ENCODE measurements at places on chromosomes 13 and 19. TPM values are rescaled to one million over a fixed set of nuclear protein-coding genes. Genes with fewer than 3 reads are reported as not detected.

DNA sequence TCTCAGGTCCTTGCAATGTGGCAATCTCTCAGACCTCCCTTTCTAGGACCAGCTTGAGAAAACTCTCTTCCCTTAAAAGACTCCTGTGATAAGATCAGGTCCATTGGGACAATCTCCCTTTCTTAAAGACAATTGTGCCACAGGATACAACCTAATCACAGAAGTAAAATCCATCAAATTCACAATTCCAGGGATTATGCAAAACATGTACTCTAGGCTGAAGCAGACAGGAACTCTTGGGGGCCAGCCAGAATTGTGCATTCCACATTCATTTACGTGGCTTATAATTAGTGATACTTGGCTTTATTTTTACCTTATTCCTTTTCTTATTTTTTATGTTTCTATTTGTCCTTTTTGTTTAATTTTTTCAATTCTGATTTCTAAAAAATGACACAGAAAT is 257.9 kb downstream of the KLF12 start:
- peaks cover 4% of the 10 kb centered on the region for H3K36me3 ChIP-seq
- no peak overlapping the region for H3K27ac ChIP-seq
- H3K27me3 ChIP-seq: no peaks in the 10 kb centered on the region

- peaks cover 13% of the 10 kb centered on the region for H3K4me1 ChIP-seq
- H3K27ac ChIP-seq: no peak within 1 kb of the TSS
- no peak within 1 kb of the TSS for H3K4me3 ChIP-seq
- peaks cover 14% of the 10 kb centered on the region for H3K27me3 ChIP-seq
- peak; percentile 28 for DNase-seq
- H3K36me3 ChIP-seq: no peaks in the 10 kb centered on the region
These were observed at the start of gene TMEM221 for GRCh38 chr19:17448131-17448967. Gene TMEM221, minus strand, starts transcription at chr19:17448668. Its CDS starts 206 bp downstream, at chr19:17448462.

DNA sequence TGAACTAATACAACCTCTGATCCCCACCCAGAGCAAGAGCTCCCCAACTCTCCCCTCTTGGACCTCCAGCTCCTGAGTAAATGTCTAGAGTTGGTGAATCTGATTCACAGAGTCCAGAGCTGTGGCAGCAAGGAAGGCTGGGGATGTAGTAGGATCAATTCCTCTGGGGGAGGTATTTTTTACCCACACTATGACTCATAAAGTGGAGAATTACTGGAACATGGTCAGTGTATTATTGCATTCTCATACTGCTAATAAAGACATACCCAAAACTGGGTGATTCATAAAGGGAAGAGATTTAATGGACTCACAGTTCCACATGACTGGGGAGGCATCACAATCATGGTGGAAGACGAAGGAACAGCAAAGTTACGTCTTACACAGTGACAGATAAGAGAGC is 496.7 kb downstream of the EFNB2 start:
- H3K36me3 ChIP-seq: no peaks in the 10 kb centered on the region
- H3K4me1 ChIP-seq: no peaks in the 10 kb centered on the region
- no peak for DNase-seq
- H3K27ac ChIP-seq: no peak overlapping the region

- H3K27ac ChIP-seq: no peak overlapping the region
- no peak overlapping the region for H3K4me3 ChIP-seq
- H3K4me1 ChIP-seq: peaks cover 6% of the 10 kb centered on the region
- no peaks in the 10 kb centered on the region for H3K27me3 ChIP-seq
- H3K36me3 ChIP-seq: no peaks in the 10 kb centered on the region
These were observed 1.0 kb downstream of the SMIM24 start for GRCh38 chr19:3479177-3479833.

DNA sequence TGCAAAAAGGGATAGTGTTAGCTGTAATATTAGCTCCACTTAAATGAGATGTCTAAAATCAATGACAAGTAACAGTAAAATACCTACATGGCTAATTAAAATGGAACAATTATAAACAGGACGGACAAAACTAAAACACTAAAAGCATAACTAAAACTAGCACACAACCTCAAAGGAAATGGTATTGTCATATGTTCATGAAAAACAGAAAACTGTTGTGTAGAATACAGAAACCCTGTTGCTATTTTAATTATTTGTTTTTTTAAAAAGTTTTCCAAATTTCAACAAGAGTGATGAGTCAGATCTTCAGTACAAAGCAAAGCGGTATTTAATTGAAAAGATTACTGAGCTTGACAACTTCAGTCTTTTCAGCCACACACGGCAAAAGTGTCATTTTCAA is 4.2 kb downstream of the RCBTB2 start:
- H3K27ac ChIP-seq: no peak overlapping the region
- H3K4me1 ChIP-seq: peaks cover 27% of the 10 kb centered on the region
- H3K27me3 ChIP-seq: peaks cover 10% of the 10 kb centered on the region
- DNase-seq: no peak
- H3K4me3 ChIP-seq: no peak overlapping the region
- H3K36me3 ChIP-seq: no peaks in the 10 kb centered on the region

GRCh38 chr19:29378543-29379080 is 147.2 kb upstream of the VSTM2B start:
- H3K27me3 ChIP-seq: peaks cover 10% of the 10 kb centered on the region
- no peaks in the 10 kb centered on the region for H3K4me1 ChIP-seq
- no peak overlapping the region for H3K4me3 ChIP-seq
- H3K27ac ChIP-seq: no peak overlapping the region
- H3K36me3 ChIP-seq: no peaks in the 10 kb centered on the region

DNA sequence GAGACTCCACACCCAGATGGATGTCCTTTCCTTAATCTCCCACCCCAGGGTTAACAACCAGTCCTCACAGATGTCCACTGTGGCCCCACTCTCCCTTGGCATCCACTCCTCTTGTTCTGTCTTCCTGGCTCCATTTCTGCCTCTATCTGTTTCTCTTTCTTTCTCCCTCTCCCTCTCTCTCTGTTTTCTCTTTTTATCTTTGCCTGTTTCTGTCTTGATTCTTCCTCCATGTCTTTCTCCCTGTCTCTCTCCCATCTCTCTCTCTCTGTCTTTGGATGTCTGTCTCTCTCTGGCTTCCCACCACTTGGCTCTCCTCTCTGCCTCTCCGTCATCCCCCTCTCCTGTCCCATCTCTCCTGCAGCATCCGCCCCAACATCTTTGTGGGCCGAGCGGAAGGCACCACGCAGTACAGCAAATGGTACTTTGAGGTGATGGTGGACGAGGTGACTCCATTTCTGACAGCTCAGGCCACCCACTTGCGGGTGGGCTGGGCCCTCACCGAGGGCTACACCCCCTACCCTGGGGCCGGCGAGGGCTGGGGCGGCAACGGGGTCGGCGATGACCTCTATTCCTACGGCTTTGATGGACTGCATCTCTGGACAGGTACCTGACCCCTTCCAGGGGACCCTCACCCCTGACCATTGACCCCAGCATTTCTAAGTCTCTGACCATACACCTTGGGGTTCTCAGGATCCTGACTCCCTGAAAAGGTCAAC is 24.4 kb downstream of the RYR1 start:
- no peak for DNase-seq
- no peak overlapping the region for H3K27ac ChIP-seq
- H3K4me3 ChIP-seq: no peak overlapping the region
- no peaks in the 10 kb centered on the region for H3K4me1 ChIP-seq
- peaks cover 2% of the 10 kb centered on the region for H3K27me3 ChIP-seq

GRCh38 chr13:110698689-110699088 is 7.2 kb downstream of the CARS2 start:
- H3K4me1 ChIP-seq: peaks cover 27% of the 10 kb centered on the region
- no peak for DNase-seq
- H3K27ac ChIP-seq: no peak overlapping the region
- H3K4me3 ChIP-seq: no peak overlapping the region

DNA sequence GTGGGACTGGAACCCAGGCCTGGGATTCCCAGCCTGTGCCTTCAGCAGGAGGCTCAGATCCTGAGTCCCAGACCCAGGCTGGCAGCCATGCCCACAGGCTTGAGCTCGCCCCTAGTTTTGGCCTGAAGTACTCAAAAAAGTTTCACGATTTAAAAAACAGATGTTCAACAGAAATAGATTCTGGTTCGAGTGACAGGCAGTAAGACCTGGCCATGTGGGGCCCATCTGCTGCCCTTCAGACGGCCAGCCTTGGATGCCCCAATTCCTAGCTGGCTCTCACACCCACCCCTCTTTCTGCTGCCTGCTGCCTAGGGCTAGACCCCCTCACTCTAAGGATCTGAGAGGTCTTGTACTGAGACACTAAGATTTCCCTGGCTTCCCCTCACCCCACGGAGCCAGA is 2.8 kb upstream of the DMPK start:
- H3K36me3 ChIP-seq: peaks cover 30% of the 10 kb centered on the region
- no peak overlapping the region for H3K27ac ChIP-seq
- no peak overlapping the region for H3K4me3 ChIP-seq
- peaks cover 30% of the 10 kb centered on the region for H3K27me3 ChIP-seq
- DNase-seq: no peak

GRCh38 chr13:31011193-31011860 is 78.9 kb downstream of the TEX26 start:
- peaks cover 33% of the 10 kb centered on the region for H3K27me3 ChIP-seq
- H3K36me3 ChIP-seq: no peaks in the 10 kb centered on the region
- no peak overlapping the region for H3K4me3 ChIP-seq
- peaks cover 11% of the 10 kb centered on the region for H3K4me1 ChIP-seq
- H3K27ac ChIP-seq: no peak overlapping the region

DNA sequence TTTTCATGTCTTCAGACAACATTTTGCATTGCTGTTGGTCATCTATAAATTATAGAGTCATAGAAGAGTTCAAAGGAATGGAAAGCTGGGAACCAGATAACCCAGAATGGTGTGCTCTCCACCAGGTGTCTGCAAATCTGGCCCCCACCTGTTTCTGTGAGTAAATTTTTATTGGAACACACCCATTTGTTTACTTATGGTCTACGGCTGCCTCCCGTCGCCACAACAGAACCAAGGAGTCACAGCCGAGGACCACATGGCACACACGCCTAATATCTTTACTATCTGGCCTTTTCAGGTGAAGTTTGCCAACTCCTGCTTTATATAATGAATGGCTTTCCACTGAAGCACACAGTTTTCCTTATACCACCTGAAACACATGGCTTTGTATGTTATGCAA is 58.2 kb downstream of the EFNB2 start:
- H3K36me3 ChIP-seq: no peaks in the 10 kb centered on the region
- no peak for DNase-seq
- no peak overlapping the region for H3K4me3 ChIP-seq

The DCLK1 gene
- total RNA-seq: not detected

The CLDND2 gene
- 16.2 TPM for total RNA-seq

The DLEU7 gene
- not detected for total RNA-seq

The ZNF567 gene
- total RNA-seq: 5.8 TPM

The RGS9BP gene
- total RNA-seq: 0.17 TPM

The RAVER1 gene
- 92.8 TPM for total RNA-seq
